Gastroesophageal sphincter (tissue), 4 donors: ENCODE measurements at places on chromosomes 2 and 18.

DNA sequence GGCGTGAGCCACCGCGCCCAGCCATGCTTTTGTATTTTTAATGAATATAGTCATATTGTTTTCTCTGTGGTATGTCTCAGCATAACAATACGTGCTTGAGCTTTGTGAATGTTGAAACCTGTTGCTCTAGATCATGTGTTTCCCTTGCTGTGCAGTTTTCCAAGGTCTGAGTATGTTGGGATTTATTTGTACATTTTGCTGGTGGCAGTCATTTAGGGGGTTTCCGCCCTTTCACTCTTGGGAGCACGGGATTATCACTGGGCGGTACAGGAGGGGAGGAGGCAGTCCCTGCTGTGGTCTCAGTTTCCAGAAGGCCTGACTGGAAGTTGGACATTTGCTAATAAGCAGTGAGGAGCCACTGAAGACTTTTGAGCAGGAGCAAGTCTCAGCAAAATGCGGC is 24.9 kb upstream of the CATIP start:
- ATAC-seq, result no peak

DNA sequence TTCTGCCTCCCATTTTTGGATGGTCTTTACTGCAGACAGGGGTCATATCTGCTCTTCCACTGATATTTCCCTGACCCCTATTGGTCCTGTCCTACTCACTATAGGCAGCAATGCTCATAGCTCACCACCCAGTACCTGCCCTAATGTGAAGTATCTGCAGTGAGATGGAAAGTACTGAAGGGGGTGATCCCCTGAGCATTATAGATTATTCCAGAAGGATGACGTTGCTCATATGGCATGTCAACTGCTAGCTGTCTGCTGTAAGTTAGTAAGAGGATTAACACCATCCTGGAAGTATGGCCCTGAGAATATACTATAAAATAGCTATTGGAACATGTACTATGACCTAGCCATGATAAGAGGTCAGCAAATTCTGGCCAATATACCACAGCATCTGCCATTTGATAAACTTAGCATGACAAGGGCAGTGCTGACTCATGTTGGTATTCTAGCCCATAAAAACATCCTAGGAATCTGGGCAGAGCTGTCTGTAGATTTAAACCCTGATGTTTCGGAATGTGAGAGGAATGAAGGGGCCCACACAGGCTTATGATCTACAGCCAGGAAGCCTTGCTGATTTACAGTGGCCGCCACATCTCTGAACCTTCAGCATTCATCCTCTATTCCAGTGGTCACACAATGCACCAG is 451.4 kb downstream of the TNS1 start:
- no peak for ATAC-seq

GRCh38 chr18:6885006-6885481 is 155.5 kb downstream of the ARHGAP28 start:
- ATAC-seq, result peak; percentile 35

DNA sequence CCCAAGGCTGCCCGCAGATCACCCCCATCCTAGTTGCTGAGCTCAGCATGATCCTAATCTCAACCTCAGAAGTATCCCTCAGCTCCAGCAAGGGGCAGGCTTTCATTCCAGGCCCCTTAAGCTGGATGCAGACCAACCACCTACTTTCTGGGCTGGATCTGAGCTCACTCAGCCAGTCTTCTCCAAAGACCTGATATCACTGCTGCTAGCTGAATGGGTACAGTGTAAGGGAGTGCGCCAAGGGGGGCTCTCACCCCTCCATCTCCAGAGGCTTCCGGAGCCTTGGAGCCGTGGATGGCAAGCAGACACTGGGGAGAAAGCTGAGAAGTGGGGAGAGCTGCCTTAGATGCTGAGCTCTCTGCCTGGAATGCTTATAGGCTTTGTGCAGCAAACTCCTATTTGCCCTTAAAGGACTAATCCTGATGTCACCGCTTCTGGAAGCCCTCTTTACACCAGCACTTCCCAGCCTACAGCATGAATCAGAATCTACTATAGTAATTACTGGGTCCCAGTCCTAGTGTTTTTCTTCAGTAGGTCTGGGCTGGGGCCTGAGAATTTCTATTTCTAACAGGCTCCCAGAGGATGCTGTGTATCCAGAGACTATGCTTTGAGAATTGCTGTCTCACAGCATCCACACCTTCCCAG is 31.0 kb downstream of the GYPC start:
- ATAC-seq, result no peak

GRCh38 chr18:79010802-79011201 is 31.2 kb downstream of the SALL3 start:
- ATAC-seq, result no peak

DNA sequence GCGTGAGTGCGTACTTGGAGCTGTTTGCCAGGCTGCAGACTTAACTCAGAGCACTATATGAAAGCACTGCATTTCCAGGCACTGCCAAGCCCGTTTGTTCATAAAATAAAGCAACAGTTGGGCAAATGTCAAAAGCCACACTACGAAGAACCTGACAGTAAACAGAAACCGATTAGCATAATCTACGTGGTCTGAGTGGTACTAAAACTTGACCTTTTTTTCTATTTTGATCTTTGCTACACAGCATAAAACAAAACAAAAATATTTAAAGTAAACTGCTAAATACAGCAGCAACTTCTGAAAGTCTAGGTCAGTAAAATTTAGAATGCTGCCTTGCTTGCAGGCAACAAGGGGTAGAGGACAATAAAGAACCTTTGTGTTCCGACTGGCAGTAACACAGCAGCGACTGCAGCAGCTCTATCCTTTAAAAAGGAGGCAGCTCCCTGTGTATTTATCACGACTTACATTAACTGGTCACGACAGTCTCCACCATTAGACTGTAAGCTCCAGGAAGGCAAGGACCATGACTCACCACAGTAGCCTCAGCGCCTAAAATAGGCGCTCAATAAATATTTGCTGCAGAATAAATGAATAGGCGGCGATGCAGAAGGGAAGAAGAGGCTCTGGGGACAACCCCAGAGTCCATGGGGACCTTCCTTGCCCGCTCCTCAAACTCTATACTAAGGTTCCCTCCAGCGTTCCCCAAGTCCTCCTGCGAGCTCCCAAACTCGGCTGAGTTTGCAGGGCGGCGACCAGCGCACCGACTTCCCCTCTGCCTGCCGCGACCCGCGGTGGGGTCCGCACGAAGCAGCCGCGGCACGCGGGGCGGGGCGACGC is 902 bp downstream of the SS18 start:
- no peak for ATAC-seq

- ATAC-seq, result peak; percentile 43
Observed at GRCh38 chr18:13565228-13565627, 161.1 kb downstream of the FAM210A start.

DNA sequence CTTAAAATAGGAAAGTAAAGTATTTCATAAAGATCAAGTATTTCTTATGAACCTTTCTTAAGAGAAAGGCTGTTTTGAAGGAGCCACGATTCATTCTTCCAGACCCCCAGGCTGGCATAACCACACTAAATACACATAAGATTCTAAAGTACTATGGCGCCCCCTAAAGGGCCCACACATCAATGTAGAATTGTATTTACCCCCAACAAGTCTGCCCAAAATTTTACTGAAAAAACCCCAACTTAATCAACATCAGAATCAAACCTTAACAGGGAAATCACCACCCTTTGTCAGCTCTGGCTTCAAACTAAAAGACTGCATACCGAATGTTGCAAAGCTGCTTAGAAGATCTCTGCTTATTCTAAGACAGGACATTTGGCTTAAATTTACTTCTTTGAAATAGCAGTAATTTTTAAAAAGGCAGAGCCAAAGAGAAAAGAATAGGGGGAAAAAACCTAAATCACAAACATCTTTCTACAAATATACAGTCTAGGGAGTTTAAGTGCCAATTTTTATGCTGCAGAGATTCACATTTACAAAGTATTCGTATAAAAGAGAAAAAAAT is 20.4 kb upstream of the BCL2 start:
- ATAC-seq, result no peak

- ATAC-seq, result peak; percentile 59
Observed at GRCh38 chr18:49668574-49669275, 106.9 kb downstream of the LIPG start.

DNA sequence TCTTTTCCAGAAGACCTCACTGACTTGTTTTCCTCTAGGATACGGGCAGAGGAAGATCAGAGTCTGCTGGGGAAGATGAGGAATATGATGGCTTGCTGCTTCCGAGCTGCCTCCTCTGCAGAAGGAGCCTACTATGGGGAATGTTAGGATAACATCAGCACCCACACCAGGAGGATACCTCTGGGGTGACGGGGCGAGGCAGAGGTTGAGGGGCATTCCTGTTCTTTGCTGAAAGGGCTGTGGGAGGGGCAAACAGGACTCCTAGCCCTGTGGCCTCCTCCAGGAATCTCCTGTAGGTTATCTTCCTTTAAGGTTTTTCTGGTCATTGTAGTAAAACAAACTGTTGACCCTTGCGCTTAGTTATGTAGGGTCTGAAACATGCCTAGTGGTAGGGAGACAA is 102.5 kb downstream of the CRIM1 start:
- no peak for ATAC-seq

- ATAC-seq, result peak; percentile 32
Observed at GRCh38 chr2:25042321-25043240, 705 bp downstream of the EFR3B start.
